ENCODE measurements at places on chromosomes 7 and 10. TPM values are rescaled to one million over a fixed set of nuclear protein-coding genes. Genes with fewer than 3 reads are reported as not detected.

ABI1 gene
- 71.3 TPM for total RNA-seq

HECTD2 gene
- 10.3 TPM for total RNA-seq

CRYGN gene
- total RNA-seq = not detected

DNA sequence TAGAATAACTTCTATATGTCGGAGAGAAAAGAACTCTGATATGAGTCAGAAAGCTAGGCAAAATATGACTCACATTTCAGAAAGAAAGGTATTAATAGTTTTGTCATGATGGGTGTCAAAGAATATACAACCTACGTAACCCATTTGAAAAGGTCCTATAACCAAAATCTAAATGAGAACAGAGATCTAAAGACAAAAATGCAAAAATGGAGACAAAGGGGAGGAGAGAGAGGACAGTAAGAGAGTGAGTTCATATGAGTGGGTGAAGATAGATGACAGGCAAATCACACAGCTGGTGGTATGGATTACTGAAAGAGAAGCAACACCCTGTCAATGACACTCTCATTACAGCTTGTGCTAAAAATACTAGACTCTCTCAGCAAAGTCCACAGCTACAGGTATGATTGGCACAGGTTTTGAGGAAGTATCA, 25.6 kb downstream of the ANKMY2 start:
- no peak overlapping the region for H3K4me3 ChIP-seq
- DNase-seq = peak; percentile 41
- H3K27me3 ChIP-seq = no peaks in the 10 kb centered on the region

DNA sequence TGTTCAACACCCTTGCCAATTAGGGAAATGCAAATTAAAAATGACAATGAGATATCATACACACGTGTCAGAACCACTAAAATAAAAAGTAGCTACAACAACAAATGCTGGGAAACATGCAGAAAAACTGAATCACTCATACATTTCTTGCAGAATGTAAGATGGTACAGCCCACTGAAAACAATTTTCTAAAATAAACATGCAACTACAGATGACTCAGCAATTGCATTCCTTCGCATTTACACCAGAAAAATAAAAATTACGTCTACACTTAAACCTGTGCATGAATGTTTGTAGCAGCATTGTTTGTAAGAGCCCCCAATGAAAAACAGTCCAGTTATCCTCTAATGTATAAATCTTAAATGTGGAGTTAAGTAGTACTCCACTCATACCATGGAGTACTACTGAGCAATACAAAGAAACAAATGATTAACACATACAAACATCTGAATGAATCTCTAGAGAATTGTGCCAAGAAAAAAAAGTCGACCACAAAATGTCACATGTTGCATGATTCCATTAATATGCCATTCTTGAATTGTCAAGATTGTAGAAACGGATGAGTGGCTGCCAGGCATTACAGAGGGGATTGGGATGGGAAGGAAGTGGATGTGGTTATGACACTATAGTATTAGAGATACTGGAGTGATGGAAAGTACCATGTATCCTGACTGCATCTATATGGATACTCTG, 134.6 kb upstream of the NPSR1 start:
- H3K27ac ChIP-seq = no peak overlapping the region
- H3K4me1 ChIP-seq = no peaks in the 10 kb centered on the region
- no peaks in the 10 kb centered on the region for H3K36me3 ChIP-seq
- no peaks in the 10 kb centered on the region for H3K27me3 ChIP-seq

DNA sequence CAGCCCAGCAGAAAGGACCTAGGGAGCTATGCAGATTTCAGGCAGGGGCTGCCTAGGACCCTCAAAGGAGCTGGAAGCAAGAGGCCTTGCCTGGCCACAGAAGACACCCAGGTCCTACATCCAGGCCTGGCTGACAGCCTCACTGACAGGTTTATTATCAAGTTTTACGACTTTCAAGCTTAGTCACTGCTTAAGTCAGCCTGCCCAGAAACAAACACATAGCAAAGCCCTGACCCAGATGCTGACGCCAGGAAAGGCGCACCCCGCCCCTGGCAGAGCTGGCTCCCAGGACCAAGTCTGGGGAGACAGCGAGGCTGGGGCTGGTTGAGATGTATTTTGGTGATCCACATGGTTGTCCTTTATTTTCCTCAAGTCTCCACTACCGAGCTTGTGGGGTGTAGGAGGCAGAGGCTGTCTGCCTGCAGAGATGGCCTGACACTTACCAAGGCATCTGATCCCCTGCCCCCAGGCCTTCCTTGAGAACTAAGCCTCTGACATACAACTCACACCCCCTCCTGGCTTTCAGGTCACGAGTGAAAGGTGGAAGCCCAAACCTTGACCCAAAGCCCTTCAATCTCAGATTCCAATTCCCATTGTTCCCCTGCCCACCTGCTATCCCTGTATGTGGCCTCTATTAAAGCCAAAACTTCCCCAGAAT, 80.7 kb upstream of the EMX2 start:
- H3K27ac ChIP-seq = no peak overlapping the region
- H3K4me1 ChIP-seq = no peaks in the 10 kb centered on the region
- DNase-seq = peak; percentile 37
- no peaks in the 10 kb centered on the region for H3K27me3 ChIP-seq

GRCh38 chr7:37916673-37917660, at the start of gene SFRP4:
Gene SFRP4 (minus strand): TSS chr7:37916817. CDS start chr7:37916537, 280 bp downstream.
- no peak within 1 kb of the TSS for H3K27ac ChIP-seq
- no peak within 1 kb of the TSS for H3K4me3 ChIP-seq
- DNase-seq = peak; percentile 1
- H3K27me3 ChIP-seq = peaks cover 3% of the 10 kb centered on the region
- H3K4me1 ChIP-seq = no peaks in the 10 kb centered on the region

- peak; percentile 58 for DNase-seq
- H3K27ac ChIP-seq = no peak overlapping the region
- H3K4me3 ChIP-seq = no peak overlapping the region
Measured at GRCh38 chr7:43856996-43857395, 12.3 kb downstream of the MRPS24 start.

GRCh38 chr10:81873932-81874816, 820 bp upstream of the NRG3 start:
- H3K4me3 ChIP-seq = no peak overlapping the region
- H3K36me3 ChIP-seq = no peaks in the 10 kb centered on the region
- H3K27me3 ChIP-seq = peaks cover 11% of the 10 kb centered on the region
- H3K4me1 ChIP-seq = no peaks in the 10 kb centered on the region
- H3K27ac ChIP-seq = no peak overlapping the region
- no peak for DNase-seq

DNA sequence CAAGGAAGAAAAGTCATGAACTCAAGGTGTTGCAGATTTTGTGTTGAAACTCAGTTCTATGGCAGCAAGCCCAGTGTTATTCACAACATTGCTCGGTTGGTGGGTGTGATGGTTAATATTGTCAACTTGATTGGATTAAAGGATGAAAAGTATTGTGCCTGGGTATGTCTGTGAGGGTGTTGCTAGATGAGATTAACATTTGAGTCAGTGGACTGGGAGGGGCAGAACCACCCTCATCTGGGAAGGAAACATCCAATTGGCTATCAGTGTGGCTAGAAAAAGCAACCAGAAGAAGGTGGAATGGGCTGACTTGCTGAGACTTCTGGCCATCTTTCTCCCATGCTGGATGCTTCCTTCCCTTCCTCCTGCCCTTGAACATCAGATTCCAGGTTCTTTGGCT, 353.2 kb downstream of the ADRA2A start:
- no peaks in the 10 kb centered on the region for H3K36me3 ChIP-seq
- DNase-seq = no peak
- no peaks in the 10 kb centered on the region for H3K4me1 ChIP-seq
- H3K27ac ChIP-seq = no peak overlapping the region
- H3K4me3 ChIP-seq = no peak overlapping the region
